Left ventricle myocardium superior (tissue), 1 donor: ENCODE measurements at places on chromosomes 13 and 19. TPM values are rescaled to one million over a fixed set of nuclear protein-coding genes. Genes with fewer than 3 reads are reported as not detected.

FUT1 gene
- total RNA-seq: 1.6 TPM

POU4F1 gene
- not detected for total RNA-seq

KLK14 gene
- 0.89 TPM for total RNA-seq

DNA sequence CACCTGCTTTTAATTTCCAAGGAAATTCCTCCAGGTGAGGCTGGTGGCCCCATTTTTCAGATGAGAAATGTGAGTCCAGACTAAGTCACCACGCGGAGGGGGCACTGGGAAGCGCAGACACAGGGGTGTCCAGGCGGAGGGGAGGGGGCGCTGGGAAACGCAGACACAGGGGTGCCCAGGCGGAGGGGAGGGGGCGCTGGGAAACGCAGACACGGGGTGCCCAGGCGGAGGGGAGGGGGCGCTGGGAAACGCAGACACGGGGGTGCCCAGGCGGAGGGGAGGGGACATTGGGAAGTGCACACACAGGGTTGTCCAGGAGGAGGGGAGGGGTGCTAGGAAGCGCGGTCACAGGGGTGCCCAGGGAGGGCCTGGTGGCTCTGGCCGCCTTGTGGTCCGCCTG lies 3.5 kb downstream of the GRK1 start:
- DNase-seq: no peak

DNA sequence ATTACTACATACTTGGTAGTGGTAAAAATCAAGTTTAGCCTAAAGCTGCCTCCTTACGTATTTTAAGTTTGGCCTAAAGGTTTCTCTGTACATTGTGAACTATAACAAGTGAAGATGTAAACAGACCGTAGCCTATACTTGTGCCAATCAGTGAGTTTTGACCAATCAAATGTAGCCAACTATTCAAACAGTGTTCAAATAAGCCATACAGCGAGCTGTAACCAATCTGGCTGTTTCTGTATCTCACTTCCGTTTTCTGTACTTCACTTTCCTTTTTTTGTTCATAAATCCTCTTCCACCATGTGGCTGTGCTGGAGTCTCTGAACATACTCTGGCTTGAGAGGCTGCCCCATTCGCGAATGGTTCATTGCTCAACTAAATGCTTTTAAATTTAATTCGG lies 2504.6 kb downstream of the PCDH9 start:
- DNase-seq: no peak
